ENCODE measurements at places on chromosomes 4 and X. TPM values are rescaled to one million over a fixed set of nuclear protein-coding genes. Genes with fewer than 3 reads are reported as not detected.

DNA sequence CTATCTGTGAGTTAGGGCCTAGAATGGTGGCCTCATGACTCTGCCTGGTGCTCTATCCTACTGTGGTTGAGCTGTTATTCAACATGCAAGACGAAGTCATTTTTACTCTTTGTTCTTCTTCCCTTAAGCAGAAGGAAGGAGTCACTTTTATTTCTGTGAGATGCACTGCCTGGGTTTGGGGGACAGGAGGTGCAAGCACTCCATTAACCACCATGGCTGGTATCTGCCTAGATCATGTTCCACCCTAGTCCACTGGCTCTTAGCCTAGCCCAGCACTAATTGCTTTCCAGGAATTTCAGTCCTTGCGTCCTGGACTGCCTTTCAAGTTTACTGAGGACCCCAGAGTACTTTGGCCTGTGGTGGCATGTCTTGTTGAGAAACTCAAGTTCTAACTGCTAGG is 1182.7 kb downstream of the FSTL5 start:
- H3K36me3 ChIP-seq, result no peaks in the 10 kb centered on the region
- H3K27me3 ChIP-seq, result no peaks in the 10 kb centered on the region
- H3K4me1 ChIP-seq, result no peaks in the 10 kb centered on the region
- DNase-seq, result no peak
- no peak overlapping the region for H3K4me3 ChIP-seq
- no peak overlapping the region for H3K27ac ChIP-seq

DNA sequence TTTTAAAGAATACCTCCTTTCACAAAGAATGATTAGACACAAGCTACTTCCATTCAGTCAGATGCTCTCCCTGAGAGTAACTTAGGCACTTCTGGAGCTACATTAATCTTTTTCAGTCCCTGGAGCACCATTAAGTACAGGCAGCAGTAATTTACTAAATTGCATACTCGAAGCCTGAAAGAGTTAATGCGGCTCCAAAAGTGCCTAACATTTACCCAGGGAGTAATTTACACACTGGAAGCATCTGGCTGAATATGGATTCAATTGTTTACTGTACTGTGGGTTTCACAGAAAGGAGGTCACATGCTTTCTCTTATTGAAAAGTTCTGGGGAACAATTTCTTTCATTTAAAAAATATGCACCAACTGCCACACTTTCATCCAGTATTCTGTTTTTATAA is 260.8 kb upstream of the TENM3 start:
- no peak for DNase-seq
- no peaks in the 10 kb centered on the region for H3K4me1 ChIP-seq
- no peak overlapping the region for H3K4me3 ChIP-seq
- no peaks in the 10 kb centered on the region for H3K27me3 ChIP-seq

GRCh38 chr4:128249787-128250668 is 37.6 kb downstream of the PGRMC2 start:
- no peak overlapping the region for H3K27ac ChIP-seq
- no peak for DNase-seq
- H3K4me3 ChIP-seq, result no peak overlapping the region
- no peaks in the 10 kb centered on the region for H3K36me3 ChIP-seq
- H3K27me3 ChIP-seq, result no peaks in the 10 kb centered on the region
- H3K4me1 ChIP-seq, result no peaks in the 10 kb centered on the region

Gene PPAT
- 9.5 TPM for total RNA-seq

GRCh38 chr4:5638316-5638715 is 70.0 kb downstream of the EVC2 start:
- no peak overlapping the region for H3K4me3 ChIP-seq
- H3K27ac ChIP-seq, result no peak overlapping the region
- no peaks in the 10 kb centered on the region for H3K27me3 ChIP-seq
- no peak for DNase-seq

DNA sequence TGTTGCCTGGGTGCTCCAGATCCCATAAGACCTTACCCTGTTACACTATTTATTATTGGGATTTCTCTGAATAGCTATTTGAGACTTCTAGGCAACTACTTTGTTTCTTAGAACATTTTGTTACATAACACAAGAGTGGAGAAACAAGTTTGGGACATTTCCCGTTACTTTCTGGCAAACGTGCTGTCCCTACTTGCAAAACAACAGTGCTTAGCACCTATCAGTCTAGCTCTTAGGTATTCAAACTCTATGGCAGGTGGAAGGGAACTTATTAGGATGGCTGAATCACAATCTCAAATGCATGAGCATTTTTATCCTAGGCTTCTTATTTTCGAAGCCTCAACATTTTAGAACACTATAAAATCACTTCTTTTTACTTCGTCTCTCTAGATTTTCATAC is 613.6 kb downstream of the DMD start:
- no peaks in the 10 kb centered on the region for H3K27me3 ChIP-seq
- no peaks in the 10 kb centered on the region for H3K36me3 ChIP-seq
- H3K4me1 ChIP-seq, result no peaks in the 10 kb centered on the region
- no peak for DNase-seq

- H3K36me3 ChIP-seq, result no peaks in the 10 kb centered on the region
- H3K4me3 ChIP-seq, result no peak overlapping the region
- H3K4me1 ChIP-seq, result no peaks in the 10 kb centered on the region
- DNase-seq, result no peak
Observed at GRCh38 chr4:83362492-83363329, 28.1 kb upstream of the HPSE start.

DNA sequence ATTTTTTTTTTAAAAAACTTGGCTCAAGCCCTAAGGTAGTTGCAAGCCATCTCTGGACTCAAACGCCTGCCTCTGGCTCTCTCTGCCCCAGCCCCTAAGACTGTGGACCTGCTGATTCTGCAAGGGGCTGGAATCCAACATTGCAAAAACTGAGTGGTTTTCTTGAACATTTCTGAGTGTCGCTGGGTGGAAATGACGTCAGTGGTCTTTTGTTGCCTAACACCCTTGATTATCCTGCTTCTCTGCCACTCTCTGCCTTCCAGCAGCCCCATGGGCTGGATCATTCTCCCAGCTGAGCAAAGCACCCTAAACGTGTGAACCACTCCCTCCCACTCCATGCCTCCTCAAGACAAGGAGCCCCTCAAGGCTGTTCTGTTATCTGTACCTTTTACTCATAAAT is 16.6 kb downstream of the BST1 start:
- no peaks in the 10 kb centered on the region for H3K36me3 ChIP-seq
- peaks cover 31% of the 10 kb centered on the region for H3K4me1 ChIP-seq
- no peaks in the 10 kb centered on the region for H3K27me3 ChIP-seq
- no peak for DNase-seq

DNA sequence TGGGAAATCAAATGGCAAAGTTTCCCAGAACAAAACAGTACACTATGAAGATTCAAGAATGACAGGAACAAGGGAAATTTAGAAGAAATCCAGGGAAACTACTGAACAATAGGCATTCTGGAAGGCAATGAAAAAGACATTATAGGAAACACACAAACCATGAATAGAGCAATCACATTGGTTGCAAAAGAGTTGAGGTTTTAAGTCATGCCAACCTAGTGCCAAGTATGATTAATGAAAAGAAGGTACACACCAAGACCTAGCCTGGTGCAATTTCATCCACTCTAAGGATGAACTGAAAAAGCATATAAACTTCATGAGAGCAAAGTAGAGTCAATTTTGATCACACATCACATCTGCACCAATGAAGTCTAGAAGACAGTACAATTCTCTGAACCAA is 326.9 kb downstream of the PDHA2 start:
- no peaks in the 10 kb centered on the region for H3K36me3 ChIP-seq
- H3K4me3 ChIP-seq, result no peak overlapping the region
- H3K4me1 ChIP-seq, result no peaks in the 10 kb centered on the region
- DNase-seq, result no peak
- no peaks in the 10 kb centered on the region for H3K27me3 ChIP-seq

Gene NAP1L2
- total RNA-seq, result 2.5 TPM

Gene HTN1
- not detected for total RNA-seq

Gene SMPX
- not detected for total RNA-seq

DNA sequence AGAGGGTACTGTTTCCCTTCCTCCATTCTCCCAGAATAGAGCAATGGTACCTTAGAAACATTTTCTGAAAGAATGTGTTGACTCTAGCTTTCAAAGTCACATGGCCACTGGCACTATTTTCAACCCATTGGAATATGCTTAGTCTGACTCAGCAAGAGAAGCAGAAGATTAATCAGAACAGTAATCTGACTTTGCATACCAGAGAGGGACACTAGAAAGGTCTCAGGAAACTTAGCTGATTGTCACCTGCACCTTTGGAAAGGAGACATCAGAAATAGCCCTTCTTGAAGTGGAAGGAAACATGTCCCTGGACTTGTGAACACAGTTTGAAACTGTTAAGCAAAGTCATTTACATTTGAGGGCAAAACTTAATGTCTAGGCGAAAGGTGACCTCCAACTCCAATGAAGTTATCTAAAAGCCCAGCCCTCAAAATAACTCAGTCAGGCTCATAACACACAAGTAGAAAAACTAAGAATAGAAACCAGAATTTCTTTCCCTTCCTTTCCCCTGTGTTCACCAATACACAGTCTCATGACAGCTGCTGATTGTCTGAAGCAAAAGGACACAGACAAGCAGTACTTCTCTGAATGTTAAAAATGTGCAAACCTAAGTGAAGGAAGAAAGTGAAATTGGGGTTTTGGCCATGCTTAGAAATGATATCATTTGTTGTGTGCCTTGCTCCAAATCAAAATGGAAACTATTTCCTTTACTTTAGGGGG is 270.8 kb downstream of the GRIA3 start:
- H3K4me3 ChIP-seq, result no peak overlapping the region
- no peaks in the 10 kb centered on the region for H3K4me1 ChIP-seq

DNA sequence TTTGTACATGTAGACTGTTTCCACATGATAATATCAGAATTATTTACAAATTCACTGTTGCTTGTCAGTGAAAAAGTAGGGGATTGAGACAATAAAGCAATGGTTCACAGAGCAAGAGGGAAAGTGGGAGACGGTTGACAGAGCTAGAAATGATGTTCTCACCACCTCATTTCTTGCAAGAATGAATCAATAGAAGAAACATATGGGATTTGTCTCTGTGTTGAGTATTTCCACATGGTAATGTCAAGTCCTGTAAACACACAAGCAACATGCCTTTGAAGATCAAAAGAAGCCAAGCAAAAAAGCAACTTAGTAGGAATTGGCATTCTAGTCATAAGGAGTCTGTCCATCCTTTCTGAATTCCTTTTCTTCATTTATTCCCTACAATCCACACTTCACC is 1806.6 kb upstream of the AGA start:
- H3K4me1 ChIP-seq, result no peaks in the 10 kb centered on the region
- no peaks in the 10 kb centered on the region for H3K36me3 ChIP-seq
- no peak overlapping the region for H3K4me3 ChIP-seq
- no peaks in the 10 kb centered on the region for H3K27me3 ChIP-seq
- DNase-seq, result no peak
- no peak overlapping the region for H3K27ac ChIP-seq

Gene TEX13D
- total RNA-seq, result not detected

DNA sequence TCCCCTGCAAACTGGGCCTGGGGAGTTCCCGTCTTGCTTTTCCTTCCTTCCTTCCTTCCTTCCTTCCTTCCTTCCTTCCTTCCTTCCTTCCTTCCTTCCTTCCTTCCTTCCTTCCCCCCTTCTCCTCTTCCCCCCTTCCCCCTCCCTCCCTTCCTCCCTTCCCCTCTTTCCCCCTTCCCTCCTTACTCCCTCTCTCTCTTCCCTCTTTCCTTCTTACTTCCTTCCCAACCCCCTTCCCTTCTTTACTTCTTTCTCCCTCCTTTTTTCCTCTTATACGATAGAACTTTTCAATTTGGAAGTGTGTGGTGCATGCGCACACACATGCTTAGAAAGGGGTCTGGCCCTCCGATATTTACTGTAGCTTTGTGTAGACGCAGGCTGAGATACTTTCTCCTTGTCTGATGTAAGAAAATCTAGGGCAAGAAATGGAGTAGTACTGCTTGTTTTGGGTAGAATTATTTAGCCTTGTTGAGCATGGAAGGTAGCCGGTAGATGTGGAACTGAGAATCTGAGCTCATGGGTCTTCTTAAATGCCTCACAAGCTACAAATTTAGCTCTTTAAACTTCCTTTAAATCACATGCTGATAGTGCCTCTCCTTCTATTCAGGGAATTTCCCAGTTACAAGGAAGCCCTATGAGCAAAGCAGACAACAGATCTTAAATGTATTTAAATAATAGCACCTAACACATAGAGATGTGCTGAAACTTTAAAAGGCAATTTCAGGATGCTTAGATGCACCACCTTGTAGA is 189.6 kb downstream of the GPAT3 start:
- H3K27me3 ChIP-seq, result no peaks in the 10 kb centered on the region
- no peaks in the 10 kb centered on the region for H3K4me1 ChIP-seq
- H3K4me3 ChIP-seq, result no peak overlapping the region
- DNase-seq, result no peak
- H3K27ac ChIP-seq, result no peak overlapping the region

GRCh38 chrX:48540480-48540879 is 966 bp downstream of the TBC1D25 start:
- no peaks in the 10 kb centered on the region for H3K27me3 ChIP-seq
- H3K27ac ChIP-seq, result no peak overlapping the region
- peak overlapping the region; percentile 55 for H3K4me3 ChIP-seq
- H3K36me3 ChIP-seq, result peaks cover 8% of the 10 kb centered on the region
- no peak for DNase-seq
- no peaks in the 10 kb centered on the region for H3K4me1 ChIP-seq

GRCh38 chr4:28772066-28772465 is 1911.4 kb downstream of the STIM2 start:
- H3K4me3 ChIP-seq, result no peak overlapping the region
- H3K27ac ChIP-seq, result no peak overlapping the region
- H3K4me1 ChIP-seq, result no peaks in the 10 kb centered on the region
- H3K27me3 ChIP-seq, result no peaks in the 10 kb centered on the region
- no peak for DNase-seq

DNA sequence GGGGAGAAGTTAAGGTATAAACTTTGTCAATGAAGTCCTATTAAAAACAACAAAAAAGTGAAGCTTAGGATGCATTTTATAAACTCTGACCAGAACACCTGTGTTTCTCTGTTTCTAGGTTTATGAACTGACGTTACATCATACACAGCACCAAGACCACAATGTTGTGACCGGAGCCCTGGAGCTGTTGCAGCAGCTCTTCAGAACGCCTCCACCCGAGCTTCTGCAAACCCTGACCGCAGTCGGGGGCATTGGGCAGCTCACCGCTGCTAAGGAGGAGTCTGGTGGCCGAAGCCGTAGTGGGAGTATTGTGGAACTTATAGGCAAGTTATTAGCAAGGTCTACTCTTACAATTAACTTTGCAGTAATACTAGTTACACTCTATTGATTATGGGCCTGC is 46.6 kb downstream of the HTT start:
- no peak for DNase-seq
- peak overlapping the region; percentile 68 for H3K27ac ChIP-seq
- no peaks in the 10 kb centered on the region for H3K36me3 ChIP-seq
- H3K4me3 ChIP-seq, result no peak overlapping the region
- peaks cover 12% of the 10 kb centered on the region for H3K4me1 ChIP-seq

- no peak for DNase-seq
- H3K36me3 ChIP-seq, result no peaks in the 10 kb centered on the region
- no peak overlapping the region for H3K4me3 ChIP-seq
- H3K27me3 ChIP-seq, result no peaks in the 10 kb centered on the region
Observed at GRCh38 chrX:8413279-8413678, 51.4 kb upstream of the VCX3B start.
